Endothelial cell (in vitro differentiated cells): ENCODE measurements at places on chromosomes 12 and 14. TPM values are rescaled to one million over a fixed set of nuclear protein-coding genes. Genes with fewer than 3 reads are reported as not detected.

MORN3 gene
- total RNA-seq: 1.2 TPM

DNA sequence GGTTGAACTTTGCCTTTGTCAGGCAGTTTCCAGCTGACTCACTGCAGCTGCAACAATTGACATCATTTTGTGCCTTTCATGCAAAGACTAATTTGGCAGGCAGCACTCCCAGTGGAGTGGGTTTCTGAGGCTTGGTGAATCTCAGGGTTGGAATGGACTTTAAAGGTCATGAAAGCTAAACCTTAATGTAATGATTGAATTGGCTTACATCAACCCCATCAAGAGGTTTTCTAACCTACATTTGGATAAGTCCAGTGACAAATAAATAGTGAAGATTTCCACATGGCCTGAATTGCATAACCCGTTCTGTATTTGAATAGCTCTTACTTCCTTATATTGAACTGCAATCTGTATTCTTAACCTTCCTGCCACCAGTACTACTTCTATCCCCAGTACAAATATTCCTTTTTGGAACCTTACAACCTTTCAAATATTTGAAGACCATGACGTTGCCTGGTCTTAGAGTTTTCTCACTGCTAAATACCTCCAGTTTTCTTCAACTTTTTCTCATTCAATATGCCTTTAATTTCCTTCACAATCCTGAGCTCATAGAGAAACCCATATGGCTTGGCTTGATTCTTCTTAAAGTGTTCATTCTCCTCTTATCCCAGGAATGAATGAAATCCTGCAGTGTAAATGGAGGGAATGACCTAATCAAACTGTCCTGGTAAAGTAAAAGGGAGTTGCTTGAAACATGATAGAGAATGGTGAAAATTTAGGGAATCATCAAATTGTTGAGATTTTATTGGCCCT lies 168.1 kb upstream of the NOVA1 start:
- DNase-seq: no peak

- DNase-seq: no peak
These were observed 216.2 kb downstream of the DUSP6 start for GRCh38 chr12:89135976-89136634.

DNA sequence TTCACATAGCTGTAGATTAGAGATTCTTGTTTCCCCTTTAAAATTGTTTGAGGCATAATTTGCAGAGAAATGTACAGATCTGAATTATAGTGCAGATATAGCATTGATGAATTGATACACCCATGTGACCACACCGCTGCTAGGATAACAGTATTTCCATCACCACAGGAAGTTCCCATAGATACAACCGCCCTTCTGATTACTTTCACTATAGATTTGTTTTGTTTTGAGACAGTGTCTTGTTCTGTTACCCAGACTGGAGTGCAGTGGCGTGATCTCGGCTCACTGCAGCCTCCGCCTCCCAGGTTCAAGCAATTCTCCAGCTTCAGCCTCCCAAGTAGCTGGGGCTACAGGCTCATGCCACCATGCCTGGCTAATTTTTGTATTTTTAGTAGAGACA lies 8.8 kb upstream of the ASPG start:
- DNase-seq: no peak
